NCI-H526 (cell line): ENCODE measurements at places on chromosomes 11 and 22.

DNA sequence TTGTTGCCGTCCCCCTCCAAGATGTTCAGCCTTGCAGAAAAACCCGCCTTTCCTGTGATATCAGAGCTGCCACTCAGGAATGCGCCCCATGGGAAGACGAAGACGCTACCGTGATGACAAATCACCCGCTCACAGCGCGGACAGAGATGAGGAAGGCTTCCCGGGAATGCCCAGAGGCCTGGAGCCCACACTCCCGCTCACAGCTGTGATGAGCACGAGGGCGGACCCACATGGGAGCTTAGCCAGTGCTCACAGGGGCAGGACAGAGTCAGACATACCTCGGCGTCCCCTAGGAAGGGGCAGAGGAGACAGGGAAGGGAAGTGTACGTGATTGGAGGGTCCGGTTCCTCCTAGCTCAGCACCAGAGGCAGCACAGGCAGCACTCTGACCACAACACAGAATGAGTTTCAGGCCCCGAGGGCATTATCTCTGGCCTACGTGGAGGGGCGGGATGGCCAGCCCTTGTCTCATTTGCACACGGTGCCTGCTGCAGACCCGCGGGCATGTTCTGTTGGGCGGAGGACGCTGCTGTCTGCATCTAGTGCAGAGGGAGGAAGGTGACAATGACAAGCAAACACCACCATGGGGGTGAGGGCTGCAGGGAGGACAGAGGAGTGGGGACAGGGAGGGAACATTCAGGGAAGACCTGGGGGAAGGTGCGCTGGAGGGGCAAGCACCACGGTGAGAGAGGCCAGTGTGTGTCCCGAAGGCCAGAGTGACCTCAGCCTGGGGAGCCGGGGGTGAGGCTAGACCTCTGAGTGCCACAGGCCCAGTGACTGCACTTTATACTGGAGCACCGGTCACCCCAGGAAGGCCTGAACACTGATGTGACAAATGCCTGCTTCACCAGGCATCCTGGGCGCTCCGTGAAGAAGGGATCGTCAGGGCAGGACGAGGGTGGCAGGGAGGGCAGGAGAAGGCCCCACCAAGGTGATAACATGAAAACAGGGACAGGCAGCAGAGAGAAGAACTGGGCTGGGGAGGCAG, 79.6 kb downstream of the CELSR1 start:
- no peak for DNase-seq

- no peak for DNase-seq
These were observed 67.9 kb upstream of the GRK3 start for GRCh38 chr22:25496396-25497064.

DNA sequence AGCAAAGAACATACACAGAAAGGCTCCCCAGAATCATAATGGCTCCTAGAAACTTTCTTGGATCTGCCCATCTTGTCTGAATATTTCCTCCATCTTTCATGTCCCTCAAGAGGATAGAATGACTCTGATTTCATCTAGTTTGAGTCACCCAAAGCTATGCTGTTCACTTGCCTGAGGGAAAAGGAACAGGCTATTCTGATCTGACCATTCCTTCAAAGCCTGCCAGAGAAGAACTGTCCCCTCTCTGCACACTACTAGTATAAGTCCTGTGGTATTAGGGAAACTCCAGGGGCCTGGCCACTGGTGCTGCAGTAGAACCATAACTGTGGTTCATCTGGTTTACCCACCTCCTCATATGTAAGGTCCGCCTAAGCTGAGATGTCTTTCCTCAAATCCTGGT, 2.4 kb upstream of the PATE1 start:
- no peak for DNase-seq

DNA sequence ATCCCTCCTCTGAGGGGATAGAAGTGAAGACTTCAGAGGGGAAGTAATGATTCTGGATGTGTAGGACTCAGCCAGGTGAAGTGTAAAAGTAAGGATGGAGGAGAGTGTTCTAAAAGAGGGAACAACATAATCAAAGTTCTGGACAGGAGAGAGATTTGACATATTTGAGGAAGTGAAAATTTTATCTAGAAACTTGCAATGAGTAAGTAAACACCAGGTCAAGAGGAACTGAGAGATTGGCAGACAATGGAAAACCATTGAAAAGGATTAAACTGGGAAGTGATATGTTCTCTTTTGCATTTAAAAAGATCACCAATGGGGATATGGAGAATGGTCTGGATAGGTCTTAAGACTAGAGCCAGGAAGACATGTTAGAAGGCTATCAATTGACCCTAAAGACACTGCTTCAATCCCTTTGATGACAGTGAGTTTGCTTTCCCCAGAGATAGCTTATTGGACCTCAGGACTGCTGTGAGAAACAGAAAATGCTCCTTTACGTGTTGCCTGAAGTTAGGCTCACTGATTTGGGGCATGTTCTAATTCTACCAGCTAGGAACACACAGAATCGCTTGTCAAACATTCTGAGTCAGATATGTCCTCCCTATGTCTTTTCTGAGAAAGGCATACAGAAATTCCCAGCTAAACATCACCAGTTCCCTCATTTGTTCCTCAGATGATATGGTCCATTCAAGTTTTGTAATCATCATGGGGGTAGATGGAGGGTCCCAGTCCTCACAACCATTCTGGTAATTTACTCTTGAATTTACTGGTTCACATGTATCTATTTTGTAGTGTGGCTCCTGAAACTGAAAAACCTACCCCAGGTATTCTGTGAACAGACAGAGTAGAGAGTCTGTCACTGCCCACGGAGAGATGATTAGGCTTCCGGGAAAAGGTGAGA, 144.9 kb downstream of the MAML2 start:
- DNase-seq: no peak

DNA sequence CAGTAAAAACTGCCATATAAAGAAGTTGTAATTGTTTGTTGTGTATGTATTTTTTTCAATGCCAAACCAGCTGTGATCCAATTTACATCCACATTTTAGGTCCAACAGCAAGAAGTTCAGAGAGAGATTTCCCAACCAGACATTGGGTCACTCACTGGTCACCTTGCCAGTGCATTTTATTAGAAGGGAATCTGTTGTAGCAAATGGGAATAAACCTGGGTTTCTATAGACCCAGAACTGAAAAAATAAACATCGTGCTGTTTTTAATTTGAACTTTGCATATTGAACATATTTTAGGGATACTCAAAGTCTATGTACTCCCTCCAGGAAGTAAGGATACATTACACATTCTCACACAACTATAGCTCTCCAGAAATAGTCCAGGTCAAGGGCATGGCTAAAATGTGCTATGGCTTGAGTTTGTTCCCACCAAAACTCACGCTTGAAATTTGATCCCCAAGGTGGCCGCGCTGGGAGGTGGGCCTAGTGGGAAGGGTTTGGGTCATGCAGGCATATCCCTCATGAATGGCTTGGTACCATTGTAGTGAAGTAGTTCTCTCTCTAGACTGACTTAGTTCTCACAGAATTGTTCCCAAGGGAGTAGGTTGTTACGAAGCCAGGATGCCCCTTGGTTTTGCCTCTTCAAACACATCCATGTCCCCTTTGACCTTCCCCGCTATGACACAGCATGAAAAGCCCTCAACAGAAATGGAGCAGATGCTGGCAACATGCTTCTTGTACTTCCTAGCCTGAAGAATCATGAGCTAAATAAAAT, 90.9 kb downstream of the RRAS2 start:
- DNase-seq: peak; percentile 3

- peak; percentile 99 for DNase-seq
These were observed 8.8 kb downstream of the ASCL2 start for GRCh38 chr11:2261436-2262230.
